ENCODE measurements at places on chromosomes 2 and 18.

- peak; percentile 51 for DNase-seq
Observed at GRCh38 chr2:160387558-160388262, 105.9 kb downstream of the RBMS1 start.

DNA sequence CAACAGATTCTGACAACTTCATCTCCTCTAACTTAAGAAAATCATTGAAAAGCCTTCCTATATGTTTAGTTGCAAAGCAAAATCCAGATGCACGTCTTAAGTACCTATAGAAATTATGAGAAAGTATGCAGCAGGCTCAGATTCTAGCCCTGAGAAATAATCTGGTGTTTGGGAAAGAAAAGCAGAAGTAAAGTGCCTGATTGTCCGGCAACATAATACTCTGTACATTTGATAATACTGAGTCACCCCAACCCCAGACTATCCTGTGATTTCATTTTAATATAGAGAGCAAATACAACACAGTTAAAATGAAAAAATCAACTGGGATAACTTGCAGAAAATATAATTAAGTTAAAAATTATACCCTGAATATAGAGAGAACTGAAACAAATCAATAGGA is 13.5 kb downstream of the RFX8 start:
- no peak for DNase-seq

- DNase-seq = no peak
Observed at GRCh38 chr2:189477756-189478155, 36.5 kb downstream of the WDR75 start.

DNA sequence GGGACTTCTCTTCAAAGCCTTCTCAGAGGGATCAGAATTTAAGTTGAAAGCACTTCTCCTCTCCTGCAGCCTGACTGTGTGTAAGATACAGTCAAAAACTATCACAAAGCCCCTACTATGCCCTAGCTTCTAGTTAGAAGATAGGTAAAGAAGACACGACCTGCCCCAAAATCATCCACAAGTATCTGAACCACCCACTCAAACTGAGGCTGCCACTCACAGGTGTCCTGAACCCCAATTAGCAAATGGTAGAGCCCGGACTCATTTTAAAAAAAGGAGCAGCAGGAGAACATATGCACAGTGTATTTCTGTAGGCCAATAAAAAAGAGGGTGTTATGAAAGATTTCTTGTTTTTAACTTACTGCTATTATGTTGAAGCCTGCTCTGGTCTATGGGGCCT is 74.4 kb downstream of the ANKRD44 start:
- DNase-seq = no peak

- DNase-seq = no peak
Observed at GRCh38 chr2:184305105-184305504, 293.2 kb upstream of the ZNF804A start.

DNA sequence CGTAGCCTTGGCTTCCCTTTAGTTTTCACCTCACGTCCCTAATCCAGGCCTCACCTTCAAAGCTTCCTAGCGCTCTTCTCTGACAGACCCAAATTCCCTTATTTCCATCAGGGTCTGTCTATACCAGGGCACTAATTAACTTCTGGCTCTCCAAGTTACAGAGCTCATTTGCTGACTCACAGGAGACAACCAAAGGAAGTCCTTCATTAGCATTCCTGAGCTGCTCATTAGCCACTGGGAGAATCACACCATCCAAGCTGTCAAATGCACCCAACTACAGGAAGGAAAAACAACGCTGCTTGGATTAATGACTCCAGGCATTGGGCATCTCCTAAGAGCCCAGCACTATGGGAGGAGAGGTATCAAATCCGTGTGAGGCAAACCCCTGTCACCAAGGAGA is 109.8 kb upstream of the ALK start:
- peak; percentile 30 for DNase-seq

DNA sequence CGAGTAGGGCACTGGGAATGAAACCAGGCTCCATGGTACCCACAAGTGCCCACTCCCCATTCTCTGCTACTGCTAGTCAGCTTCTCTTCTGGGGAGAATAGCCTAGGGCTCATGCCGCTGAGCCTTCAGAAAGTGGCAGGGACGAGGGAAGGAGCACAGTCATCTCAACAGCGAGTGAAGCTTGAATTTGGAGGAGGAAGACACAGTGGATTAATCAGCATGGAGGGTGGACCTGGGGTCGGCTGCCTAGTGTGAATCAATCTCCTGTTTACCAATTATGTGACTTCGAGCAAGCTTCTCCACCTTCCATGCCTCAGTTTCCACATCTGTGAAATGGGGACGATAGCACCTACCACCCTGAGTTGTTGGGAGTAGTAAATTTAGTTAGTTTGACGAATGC is 157.0 kb downstream of the SEPTIN10 start:
- no peak for DNase-seq

- no peak for DNase-seq
Observed at GRCh38 chr2:220353897-220354296, 726.5 kb downstream of the SLC4A3 start.

DNA sequence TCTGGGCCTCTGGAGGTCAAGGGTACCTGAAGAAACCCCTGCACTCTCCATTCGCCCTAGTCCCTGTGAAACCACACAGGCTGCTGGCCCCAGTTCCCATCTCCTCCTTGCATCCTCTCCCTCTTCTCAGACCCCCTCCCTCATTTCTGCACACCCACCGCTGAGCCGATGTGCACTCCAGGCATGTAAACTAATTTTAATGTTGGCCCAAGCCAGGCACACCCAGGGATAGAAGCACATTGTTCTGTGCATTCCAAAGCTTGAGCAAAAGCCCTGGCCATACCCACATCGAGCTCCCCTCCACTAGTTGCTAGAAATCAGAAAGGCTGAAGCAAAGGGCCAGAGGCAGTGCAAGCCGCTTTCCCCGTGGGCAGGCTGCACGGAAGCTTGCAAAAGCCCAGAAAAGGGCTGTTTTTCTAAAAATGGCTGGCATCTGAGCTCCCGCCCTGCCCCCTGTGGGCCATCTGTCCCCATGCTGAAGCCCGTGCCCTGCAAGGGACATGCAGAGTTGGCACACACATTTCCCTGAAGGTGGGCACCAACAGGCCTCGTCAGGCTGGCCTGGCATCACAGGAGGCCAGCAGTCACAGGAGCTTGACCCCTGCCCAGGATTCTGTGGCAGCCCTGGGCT is 181.6 kb downstream of the SMAD7 start:
- DNase-seq = no peak

DNA sequence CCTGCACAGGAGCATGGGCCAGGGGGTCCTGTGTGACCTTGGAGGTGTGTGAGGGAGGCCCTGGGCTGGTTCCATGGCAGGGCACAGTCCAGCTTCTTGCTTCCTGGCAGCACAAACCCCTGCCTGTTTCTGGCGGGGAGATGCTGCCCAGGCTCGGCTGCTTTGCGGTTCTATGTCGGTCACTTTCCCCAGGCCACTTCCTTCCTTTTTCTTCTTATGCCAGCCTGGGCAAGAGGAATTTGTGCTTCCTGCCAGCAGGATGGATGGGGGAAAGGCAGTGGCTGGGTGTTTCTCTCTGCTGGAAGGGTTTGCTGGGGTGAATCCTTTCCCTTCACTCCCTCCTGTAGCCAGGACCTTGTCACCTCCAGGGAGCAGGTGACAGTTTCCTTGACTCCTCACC is 24.3 kb downstream of the ASAP2 start:
- DNase-seq = peak; percentile 59

- DNase-seq = no peak
Observed at GRCh38 chr2:48674933-48675332, 57.3 kb downstream of the GTF2A1L start.

GRCh38 chr2:56580242-56580641 is 396.5 kb downstream of the CCDC85A start:
- DNase-seq = peak; percentile 30

GRCh38 chr2:40516604-40517003 is 64.7 kb upstream of the SLC8A1 start:
- DNase-seq = no peak

GRCh38 chr2:20501974-20502373 is 55.1 kb downstream of the RHOB start:
- DNase-seq = peak; percentile 76

GRCh38 chr18:47172476-47172875 is 3.7 kb downstream of the IER3IP1 start:
- DNase-seq = no peak

- DNase-seq = no peak
Observed at GRCh38 chr2:215535741-215536140, 99.9 kb upstream of the FN1 start.

DNA sequence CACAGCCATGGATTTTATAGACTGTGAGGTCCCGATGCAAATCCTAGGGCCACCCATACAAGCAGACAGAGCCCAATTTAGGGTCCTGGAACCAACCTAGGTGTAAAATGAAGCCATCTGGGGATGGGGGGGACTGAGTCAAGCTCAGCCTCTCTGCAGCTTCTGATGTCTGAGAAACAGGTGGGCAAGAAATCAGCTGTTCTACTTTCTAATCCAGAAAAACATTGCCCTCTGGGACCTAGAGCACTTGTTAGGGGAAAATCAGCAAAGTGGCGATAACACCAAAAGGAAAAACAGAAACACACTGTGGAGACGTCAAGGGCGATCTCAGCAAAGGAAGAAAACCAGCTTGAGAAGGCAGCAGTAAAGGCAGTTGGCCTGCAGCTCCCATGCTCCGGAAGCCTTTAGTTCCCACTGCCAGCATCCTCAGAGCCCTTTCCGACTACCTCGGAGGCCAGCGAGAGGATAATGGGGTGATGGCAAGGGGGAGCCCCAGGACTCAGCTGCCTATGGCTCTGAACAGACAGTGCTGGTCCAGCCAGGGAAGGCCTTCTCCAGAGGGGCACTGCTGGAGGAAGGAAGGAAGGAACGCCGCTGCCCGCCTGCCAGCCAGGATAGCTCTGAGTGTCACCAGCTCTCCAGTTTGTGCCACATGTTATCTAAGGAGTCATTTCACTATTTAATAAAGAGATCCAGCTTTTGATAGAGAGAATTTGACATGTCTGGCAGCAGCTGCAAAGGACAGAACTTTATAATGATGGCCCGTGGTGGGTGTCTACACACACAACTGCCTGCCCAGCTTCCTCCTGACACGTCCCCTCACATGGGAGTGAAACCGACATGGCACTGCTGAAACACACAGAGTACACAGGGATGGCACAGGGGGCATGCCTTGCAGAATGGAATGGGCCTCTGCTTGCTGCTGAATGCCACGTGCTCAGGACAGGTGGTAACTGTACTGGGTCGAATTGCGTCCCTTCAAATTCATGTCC is 37.7 kb downstream of the HS1BP3 start:
- DNase-seq = no peak

DNA sequence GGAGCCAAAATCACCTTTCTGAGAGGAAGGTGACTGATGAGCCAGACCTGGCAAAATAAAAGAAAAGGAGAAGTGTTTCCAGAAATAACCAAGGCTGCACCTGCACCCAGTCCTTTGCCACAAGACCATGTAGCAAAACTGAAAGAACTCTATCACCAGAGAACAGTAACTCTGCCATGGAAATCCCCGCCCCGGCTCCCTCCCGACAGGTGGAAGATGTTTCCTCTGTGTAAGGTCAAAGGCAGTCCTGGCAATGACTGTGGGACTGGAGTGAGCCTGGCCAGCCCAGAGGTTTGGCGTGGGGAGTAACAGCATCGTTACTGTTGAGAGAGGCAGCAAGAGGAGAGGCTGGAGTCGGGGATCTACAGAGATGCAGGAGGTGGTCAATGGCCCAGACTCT is 42.3 kb downstream of the SPRED2 start:
- DNase-seq = no peak

DNA sequence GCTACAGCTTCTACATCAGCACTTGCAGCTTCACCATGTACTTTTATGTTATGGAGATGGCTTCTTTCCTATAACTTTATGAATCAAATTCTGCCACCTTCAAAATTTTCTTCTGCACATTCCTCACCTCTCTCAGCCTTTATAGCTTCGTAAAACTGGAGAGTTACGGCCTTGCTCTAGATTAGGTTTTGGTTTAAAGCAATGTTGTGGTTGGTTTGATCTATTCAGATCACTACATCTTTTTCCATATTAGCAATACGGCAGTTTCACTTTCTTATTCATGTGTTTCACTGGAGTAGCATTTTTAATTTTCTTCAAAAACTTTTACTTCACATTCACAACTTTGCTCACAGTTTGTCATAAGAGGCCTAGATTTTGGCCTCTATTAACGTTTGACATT is 242.9 kb upstream of the GYPC start:
- DNase-seq = no peak

- DNase-seq = no peak
Observed at GRCh38 chr2:128367601-128368359, 49.1 kb upstream of the HS6ST1 start.

GRCh38 chr2:8045081-8045614 is 636.7 kb upstream of the ID2 start:
- DNase-seq = no peak

DNA sequence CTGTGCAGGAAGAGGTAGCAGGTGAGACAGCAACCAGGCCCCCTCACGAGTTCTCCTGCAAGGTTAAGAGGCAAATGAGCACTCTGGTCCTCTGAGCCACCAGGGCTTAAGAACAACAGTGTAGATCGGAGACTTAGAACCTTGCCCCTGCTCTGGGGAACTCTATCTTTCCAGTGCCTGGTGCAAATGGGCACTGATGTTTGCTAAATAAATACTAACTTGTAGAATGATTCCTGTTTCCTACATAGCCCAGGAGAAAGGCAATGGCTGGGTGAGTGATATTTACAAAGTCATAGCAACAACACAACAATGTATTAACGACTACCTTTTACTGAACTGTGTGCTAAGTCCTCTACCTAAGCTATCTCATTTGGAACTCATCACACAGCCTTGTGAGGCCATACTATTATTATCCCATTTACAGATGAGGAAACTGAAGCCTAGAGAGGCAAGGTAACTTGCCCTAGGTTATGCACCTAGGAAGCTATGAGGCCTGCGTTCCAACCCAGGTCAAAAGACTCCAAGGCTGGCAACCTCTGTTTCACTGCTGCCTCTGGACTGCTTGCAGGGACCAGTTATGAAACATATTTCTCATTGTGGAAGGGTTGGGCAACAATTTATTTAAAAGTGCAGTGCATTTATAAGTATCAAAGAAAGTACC is 4.3 kb downstream of the ATP8B1 start:
- DNase-seq = no peak

DNA sequence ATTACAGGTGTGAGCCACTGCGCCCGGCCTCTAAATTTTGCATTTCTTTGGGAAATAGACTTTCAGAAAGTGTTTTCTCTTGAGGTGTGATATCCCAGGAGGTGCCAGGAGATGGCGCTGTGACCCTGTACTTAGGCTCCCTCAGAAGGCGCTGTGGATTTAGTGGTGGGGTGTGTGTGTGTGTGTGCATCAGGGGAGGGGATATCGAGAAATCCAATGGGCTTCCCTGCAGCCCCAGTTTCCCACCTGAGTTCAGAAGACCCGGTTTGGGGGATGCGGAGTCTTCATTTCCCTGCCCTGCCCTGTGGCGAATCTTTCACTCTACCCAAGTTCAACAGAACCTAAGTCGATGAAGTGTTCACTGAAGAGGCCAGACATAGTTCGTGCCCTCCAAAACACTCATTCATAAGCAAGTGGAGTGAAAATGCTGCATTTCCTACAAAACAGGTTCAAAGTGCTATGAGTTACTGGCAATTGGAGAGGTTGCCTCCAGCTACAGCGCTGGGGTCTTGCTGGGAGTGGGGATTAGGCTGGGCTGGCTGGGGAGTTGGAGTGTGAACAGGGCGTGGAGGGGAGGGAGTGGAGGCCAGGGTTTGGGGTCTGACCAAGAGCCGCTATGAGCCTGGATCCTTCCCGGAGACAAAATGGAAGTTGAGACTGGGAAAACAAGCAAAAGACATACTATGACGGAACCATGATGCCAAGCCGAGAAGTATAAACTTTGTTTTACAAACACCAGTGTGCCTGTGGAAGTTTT is 6.5 kb upstream of the WNT6 start:
- DNase-seq = peak; percentile 73

- peak; percentile 10 for DNase-seq
Observed at GRCh38 chr18:34028324-34028723, 196.4 kb downstream of the NOL4 start.

- no peak for DNase-seq
Observed at GRCh38 chr18:62338446-62339105, 13.5 kb downstream of the TNFRSF11A start.

All from Daoy (cell line).